ENCODE measurements at places on chromosomes 1 and 21. TPM values are rescaled to one million over a fixed set of nuclear protein-coding genes. Genes with fewer than 3 reads are reported as not detected.

- no peak overlapping the region for H3K27ac ChIP-seq
- H3K36me3 ChIP-seq: no peaks in the 10 kb centered on the region
- H3K4me1 ChIP-seq: peaks cover 73% of the 10 kb centered on the region
- no peak for DNase-seq
- no peak overlapping the region for H3K4me3 ChIP-seq
These were observed 6.4 kb downstream of the SSBP3 start for GRCh38 chr1:54399765-54400164.

ADGRL2 gene
- 68.0 TPM for total RNA-seq

- DNase-seq: no peak
- no peak overlapping the region for H3K27ac ChIP-seq
- H3K27me3 ChIP-seq: no peaks in the 10 kb centered on the region
- H3K36me3 ChIP-seq: no peaks in the 10 kb centered on the region
- peaks cover 6% of the 10 kb centered on the region for H3K4me1 ChIP-seq
These were observed 17.5 kb downstream of the DMAP1 start for GRCh38 chr1:44230796-44231195.

DNA sequence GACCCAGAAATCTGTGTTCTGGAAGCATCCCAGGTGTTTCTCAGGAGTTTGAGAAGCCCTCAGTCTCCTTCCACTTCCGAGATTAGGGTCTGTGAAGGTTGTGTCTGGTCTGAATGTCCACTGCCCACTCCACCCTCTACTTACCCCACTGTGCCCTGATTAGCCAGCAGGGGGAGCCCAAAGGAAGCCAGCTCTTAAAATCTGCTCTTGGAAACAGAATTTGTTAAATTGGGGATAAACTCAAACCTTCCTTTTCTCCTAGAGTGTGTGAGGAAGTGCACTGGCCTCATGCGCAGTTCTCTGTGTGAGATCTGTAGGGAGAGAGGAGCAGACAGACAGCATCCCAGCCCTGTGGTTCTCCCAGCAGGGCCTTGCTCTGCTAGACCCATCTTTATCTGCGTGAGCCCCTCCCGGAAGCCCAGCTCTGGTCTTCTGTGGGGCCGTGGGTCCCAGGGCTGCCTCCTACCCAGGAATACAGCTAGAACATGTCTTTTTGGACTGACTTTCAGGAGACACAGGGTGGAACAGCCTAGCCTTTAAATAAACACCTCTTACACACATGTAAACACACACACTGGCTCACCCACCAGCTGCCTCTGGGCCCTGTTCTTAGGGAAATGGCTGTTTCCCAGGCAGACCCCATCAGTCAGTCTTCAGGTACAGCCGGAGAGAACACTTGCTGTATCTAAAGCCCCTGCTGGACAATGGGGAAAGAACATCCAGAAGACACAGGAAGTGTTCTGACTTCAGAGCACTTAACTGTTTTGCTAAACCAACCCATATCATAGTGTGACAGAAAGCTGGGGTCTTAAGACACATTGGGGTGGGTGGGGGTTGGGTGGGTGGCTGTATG is 52.2 kb downstream of the SMYD2 start:
- DNase-seq: no peak
- H3K27ac ChIP-seq: peak overlapping the region; percentile 0

CYYR1 gene
- total RNA-seq: 12.3 TPM

DNA sequence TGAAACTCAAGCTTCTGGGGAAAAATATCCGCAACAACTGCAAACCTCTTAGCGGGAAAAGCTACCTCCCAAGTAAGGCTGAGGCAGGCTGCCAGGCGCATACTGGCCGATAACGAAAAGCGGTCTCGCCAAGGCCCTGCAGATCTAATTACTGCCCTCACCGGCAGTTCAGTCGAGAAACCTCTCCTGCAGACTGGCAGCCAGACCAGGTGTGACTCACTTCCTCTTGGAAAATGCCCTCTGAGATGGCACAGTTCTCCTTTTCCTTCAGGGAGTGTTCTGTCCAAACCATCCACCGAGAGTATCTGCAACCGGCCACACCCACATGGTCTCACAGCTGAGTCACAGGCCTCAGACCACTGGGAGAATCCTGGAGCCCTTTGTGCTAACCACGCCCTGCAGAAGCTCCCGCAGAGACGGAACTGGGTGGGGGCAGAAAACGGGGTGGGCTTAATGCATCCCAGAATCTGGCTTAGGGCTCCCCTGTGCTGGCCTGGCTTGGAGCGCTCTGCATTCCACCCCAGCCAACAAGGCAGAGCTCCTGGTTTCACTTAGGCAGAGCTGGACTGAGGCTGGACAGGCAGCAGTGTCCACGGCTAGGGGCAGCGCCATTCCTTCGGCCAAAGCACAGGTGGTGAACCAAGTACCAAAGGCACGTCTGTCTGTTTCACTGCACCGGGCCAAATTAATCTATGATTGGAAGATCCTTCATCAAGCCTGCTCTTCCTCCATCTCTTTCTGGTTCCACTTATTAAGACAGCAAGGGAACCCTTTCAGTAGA is 1.2 kb downstream of the S100A10 start:
- H3K36me3 ChIP-seq: no peaks in the 10 kb centered on the region
- peak overlapping the region; percentile 97 for H3K27ac ChIP-seq
- H3K27me3 ChIP-seq: no peaks in the 10 kb centered on the region
- peak; percentile 96 for DNase-seq
- H3K4me1 ChIP-seq: peaks cover 68% of the 10 kb centered on the region

GRCh38 chr1:94926126-94926914 is 590 bp downstream of the CNN3 start:
- DNase-seq: no peak
- H3K27ac ChIP-seq: peak overlapping the region; percentile 97
- H3K4me3 ChIP-seq: peak overlapping the region; percentile 62
- peaks cover 74% of the 10 kb centered on the region for H3K4me1 ChIP-seq
- no peaks in the 10 kb centered on the region for H3K27me3 ChIP-seq
- H3K36me3 ChIP-seq: no peaks in the 10 kb centered on the region

CCDC185 gene
- not detected for total RNA-seq

- H3K36me3 ChIP-seq: no peaks in the 10 kb centered on the region
- no peak overlapping the region for H3K4me3 ChIP-seq
- H3K27me3 ChIP-seq: no peaks in the 10 kb centered on the region
- no peak for DNase-seq
- H3K4me1 ChIP-seq: no peaks in the 10 kb centered on the region
- H3K27ac ChIP-seq: no peak overlapping the region
These were observed 96.3 kb upstream of the GALNT2 start for GRCh38 chr1:229970714-229971113.

DNA sequence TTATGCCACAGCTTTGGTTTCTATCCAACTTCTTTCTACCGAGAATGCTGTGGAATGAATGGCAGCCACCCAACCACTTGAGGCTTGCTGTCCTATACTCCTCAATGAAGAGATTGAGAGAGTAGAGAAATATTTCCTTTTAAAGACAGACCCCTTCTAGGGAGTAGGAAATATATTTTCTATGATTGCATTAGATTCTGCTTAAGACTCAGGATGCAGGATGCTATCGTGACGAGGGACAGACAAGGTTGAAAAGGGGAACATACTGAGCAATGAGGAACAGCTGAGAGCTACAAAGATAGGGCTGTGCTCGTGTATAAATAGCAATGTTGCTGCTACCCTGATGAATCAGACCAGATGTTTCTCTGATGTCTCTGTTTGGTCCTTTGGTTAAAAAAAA is 7.1 kb upstream of the RASAL2 start:
- H3K36me3 ChIP-seq: no peaks in the 10 kb centered on the region
- H3K4me1 ChIP-seq: no peaks in the 10 kb centered on the region

- H3K27me3 ChIP-seq: no peaks in the 10 kb centered on the region
- H3K36me3 ChIP-seq: no peaks in the 10 kb centered on the region
- no peak overlapping the region for H3K4me3 ChIP-seq
- DNase-seq: no peak
These were observed 35.5 kb downstream of the IGFN1 start for GRCh38 chr1:201226178-201226514.

DNA sequence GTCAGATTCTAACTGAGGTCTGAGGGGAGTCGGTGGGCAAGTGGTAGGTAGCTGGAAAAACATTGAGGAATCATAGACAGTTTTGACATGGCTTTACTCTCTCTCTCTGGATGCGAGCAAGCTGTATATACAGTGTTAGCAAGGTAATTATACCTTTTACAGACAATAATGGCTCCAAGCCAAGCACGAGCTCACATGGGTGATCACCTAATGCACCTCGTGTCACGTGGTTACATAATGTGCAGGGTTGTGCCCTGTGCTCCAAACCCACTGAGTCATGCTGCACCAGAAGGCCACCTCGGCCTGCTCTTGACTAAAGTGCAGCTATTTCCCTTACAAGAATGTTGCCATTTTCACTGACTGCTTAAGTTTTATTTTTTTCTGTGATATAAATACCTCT is 7.6 kb upstream of the CLCA2 start:
- no peaks in the 10 kb centered on the region for H3K27me3 ChIP-seq
- no peak overlapping the region for H3K4me3 ChIP-seq
- H3K27ac ChIP-seq: no peak overlapping the region
- DNase-seq: no peak
- H3K36me3 ChIP-seq: no peaks in the 10 kb centered on the region

DNA sequence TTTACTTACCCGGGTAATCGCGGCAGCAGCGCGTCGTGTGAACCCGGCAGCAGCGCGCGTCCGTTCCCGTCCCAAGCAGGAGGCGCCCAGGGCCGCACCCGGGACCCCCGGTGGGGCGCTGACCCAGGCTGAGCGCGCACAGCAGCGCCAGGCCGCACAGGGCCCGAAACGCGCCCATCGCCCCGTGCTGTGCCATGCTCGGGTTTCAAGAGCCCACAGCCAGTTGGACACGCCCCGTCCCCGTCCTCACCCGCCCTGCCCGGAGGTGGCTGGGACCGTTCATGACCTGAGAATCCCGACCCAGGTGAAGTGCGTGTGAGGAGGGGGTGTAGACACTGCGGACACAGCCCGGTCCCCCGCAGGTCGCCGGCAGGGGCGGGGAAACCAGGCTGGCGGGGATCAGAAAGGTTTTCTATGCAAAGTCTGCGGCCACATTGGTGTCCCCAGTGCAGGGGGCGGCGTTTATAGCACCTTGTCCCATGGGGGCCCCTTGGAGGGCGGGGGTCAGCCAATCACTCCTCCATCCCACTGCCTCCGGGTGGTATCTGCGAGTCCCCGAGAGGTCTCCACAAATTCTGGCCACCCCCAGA is at the start of gene TNFRSF18:
TSS of gene TNFRSF18 (minus strand) at position 217 of the 590 bp plus-strand sequence. CDS start at position 196, 21 bp downstream.
- peak within 1 kb of the TSS; percentile 48 for H3K27ac ChIP-seq
- no peaks in the 10 kb centered on the region for H3K36me3 ChIP-seq
- H3K27me3 ChIP-seq: no peaks in the 10 kb centered on the region
- peak within 1 kb of the TSS; percentile 34 for H3K4me3 ChIP-seq
- H3K4me1 ChIP-seq: peaks cover 45% of the 10 kb centered on the region
- no peak for DNase-seq

CD1D gene
- 0.49 TPM for total RNA-seq

GRCh38 chr21:17554120-17554519 is 41.3 kb downstream of the CXADR start:
- no peaks in the 10 kb centered on the region for H3K4me1 ChIP-seq
- H3K36me3 ChIP-seq: no peaks in the 10 kb centered on the region
- H3K27me3 ChIP-seq: no peaks in the 10 kb centered on the region
- DNase-seq: no peak
- H3K27ac ChIP-seq: no peak overlapping the region
- H3K4me3 ChIP-seq: no peak overlapping the region

GRCh38 chr1:218809625-218810024 is 364.1 kb upstream of the LYPLAL1 start:
- peak overlapping the region; percentile 4 for H3K27ac ChIP-seq
- no peaks in the 10 kb centered on the region for H3K36me3 ChIP-seq
- H3K4me1 ChIP-seq: peaks cover 16% of the 10 kb centered on the region
- no peak for DNase-seq
- no peaks in the 10 kb centered on the region for H3K27me3 ChIP-seq
- no peak overlapping the region for H3K4me3 ChIP-seq

DNA sequence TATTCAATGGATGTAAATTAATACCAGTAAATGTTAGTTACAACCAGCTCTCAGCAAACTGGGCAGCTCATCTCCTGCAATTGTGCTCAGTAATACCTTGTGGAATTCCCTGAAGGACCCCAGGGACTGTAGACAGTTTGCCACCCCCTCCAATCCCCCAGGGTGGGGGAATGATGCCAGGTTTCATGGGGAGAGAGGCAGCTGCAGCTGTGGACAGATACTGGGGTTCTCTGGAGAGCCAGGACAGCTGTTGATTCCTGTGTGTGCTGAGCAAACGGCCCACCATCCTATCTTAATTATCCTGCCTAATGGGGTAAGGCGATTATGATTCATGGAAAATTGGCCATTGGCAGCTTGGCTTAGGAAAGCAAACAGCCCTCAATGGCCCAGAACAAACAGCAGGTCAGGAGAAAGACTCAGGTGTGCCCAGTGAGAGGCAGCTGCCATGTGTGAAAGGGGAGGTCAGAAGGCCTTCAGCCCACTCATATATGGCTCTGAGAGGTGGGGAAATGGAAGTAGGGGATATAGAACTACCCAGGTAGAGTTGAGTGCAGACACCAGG is 148.9 kb upstream of the CTTNBP2NL start:
- H3K27ac ChIP-seq: no peak overlapping the region
- no peaks in the 10 kb centered on the region for H3K36me3 ChIP-seq
- no peaks in the 10 kb centered on the region for H3K4me1 ChIP-seq
- no peak for DNase-seq
- H3K4me3 ChIP-seq: no peak overlapping the region
- no peaks in the 10 kb centered on the region for H3K27me3 ChIP-seq

DNA sequence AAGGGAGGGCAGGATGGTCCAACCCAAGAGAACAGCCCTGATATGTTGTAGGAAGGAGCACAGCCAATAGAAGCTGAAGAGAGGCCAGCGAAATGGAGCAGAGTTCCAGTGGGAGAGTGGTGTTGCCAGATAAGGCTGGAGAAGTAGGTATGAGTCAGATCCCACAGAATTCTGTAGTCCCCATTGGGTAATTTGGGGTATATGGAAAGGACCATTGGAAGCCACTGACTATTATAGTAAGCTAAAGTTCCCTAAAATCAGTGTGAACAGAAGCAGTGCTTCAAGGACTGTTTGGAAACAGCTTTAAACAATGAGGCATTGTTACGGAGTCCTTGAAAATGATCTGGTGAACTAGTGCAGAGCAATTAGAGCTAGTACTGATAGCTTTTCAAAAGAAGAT is 63.0 kb downstream of the DISP1 start:
- H3K27me3 ChIP-seq: no peaks in the 10 kb centered on the region
- H3K36me3 ChIP-seq: no peaks in the 10 kb centered on the region
- no peak for DNase-seq
- H3K4me1 ChIP-seq: no peaks in the 10 kb centered on the region
- no peak overlapping the region for H3K4me3 ChIP-seq

- H3K4me1 ChIP-seq: peaks cover 32% of the 10 kb centered on the region
- no peaks in the 10 kb centered on the region for H3K36me3 ChIP-seq
- H3K27ac ChIP-seq: no peak overlapping the region
- H3K4me3 ChIP-seq: no peak overlapping the region
- no peaks in the 10 kb centered on the region for H3K27me3 ChIP-seq
- DNase-seq: no peak
These were observed 50.6 kb downstream of the NRIP1 start for GRCh38 chr21:15014221-15014620.

GNG12 gene
- 71.5 TPM for total RNA-seq

Data from vagina (tissue), 2 donors.